ENCODE measurements at places on chromosomes 12 and 14. TPM values are rescaled to one million over a fixed set of nuclear protein-coding genes. Genes with fewer than 3 reads are reported as not detected.
A peak's percentile ranks its signal among the peaks of the same experiment; 100 is the strongest.

GZMB gene
- 4.9 TPM for total RNA-seq

NXPH4 gene
- total RNA-seq = not detected

NGB gene
- not detected for total RNA-seq

APAF1 gene
- 19.3 TPM for total RNA-seq

CYP46A1 gene
- 1.4 TPM for total RNA-seq

CCDC177 gene
- not detected for total RNA-seq

ABCC9 gene
- 9.4 TPM for total RNA-seq

CISTR gene
- not detected for total RNA-seq

KRT78 gene
- not detected for total RNA-seq

HVCN1 gene
- total RNA-seq = 21.2 TPM

FGD6 gene
- 20.5 TPM for total RNA-seq

DNA sequence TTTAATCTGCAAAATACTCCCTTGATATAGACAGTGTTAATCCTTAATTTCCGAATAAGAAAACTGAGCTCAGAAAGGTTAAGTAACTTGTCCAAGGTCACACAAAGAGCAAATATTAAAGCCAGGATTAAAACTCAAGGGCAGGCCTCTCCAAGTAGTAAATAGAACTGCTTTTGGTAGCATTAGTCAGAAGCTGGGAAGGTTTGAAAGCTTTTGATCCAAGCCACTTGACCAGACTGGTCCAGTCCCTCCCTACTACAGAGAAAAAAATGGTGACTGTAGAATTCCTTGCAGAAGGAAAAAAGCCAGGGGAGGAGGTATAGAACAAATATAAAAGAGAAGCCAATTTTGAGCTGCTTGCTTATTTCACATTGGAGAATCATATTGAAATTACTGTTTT lies 111.5 kb downstream of the NT5DC3 start:
- no peak for DNase-seq

GRCh38 chr14:33508126-33509062 lies 442.5 kb downstream of the EGLN3 start:
- DNase-seq = no peak

DNA sequence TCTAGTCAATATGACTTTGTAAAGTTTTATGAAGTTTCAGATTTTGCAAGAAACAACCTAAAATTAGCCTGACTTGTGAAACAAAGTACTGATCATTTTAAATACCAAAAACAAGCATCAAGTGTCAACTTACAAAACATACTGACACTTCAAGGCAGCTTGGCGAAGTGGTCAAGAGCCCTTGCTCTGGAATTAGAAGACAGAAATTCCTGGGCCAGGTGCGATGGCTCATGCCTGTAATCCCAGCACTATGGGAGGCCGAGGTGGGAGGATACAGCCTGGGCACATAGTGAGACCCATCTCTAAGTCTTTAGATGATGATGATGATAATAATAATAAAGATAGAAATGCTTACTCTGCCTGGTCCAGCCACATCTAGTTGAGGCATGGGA lies 45.4 kb upstream of the NR2C1 start:
- peak; percentile 56 for DNase-seq

DNA sequence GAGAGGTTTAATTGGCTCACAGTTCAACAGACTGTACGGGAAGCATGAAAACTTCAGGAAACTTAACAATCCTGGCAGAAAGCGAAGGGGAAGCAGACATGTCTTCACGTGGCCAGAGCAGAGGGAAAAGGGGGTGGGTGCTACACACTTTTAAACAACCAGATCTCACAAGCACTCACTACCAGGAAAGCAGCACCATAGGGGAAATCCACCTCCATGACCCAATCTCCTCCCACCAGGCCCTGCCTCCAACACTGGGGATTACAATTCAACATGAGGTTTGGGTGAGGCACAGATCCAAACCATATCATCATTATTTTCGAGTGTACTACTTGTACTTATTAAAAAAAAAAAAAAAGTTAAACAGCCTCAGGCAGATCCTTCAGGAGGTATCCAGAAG lies 29.9 kb downstream of the RXYLT1 start:
- no peak for DNase-seq

- DNase-seq = no peak
Measured at GRCh38 chr12:4580281-4580688, 18.3 kb downstream of the DYRK4 start.

- no peak for DNase-seq
Measured at GRCh38 chr12:1929985-1930802, 11.7 kb upstream of the CACNA2D4 start.

GRCh38 chr12:132188916-132189325 lies 44.7 kb downstream of the NOC4L start:
- DNase-seq = peak; percentile 86

DNA sequence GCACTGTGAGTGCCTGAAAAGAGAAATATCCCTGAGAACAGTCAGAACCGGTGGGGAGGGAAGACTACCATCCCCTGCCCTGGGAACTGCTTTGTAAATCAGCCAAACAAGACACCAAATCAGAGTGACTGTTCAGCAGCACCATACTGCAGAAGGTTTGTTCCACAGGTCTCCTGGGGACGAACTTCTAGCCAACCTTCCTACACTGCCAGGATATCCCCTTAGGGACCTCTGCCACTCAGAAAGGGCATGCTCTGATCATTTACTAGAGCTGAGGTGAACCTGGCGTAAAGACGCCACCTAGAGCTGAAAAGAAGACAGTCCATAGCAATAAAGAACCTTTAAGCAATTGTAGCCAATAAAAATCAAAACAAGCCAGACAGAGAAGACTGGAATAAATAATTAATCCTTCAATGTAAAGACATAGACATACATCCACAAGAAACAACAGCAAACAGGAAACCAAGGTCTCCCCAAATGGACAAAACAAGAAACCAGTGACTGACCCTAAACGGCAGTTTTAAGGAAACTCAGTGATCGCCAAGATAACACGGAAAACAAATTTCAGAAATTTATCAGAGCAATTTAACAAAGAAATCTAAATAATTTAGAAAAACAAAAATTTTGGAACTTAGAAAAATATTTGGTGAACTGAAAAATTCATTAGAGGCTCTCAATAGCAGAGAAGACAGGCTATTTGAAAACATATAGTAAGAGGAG lies 228.1 kb upstream of the AMIGO2 start:
- peak; percentile 67 for DNase-seq

DNA sequence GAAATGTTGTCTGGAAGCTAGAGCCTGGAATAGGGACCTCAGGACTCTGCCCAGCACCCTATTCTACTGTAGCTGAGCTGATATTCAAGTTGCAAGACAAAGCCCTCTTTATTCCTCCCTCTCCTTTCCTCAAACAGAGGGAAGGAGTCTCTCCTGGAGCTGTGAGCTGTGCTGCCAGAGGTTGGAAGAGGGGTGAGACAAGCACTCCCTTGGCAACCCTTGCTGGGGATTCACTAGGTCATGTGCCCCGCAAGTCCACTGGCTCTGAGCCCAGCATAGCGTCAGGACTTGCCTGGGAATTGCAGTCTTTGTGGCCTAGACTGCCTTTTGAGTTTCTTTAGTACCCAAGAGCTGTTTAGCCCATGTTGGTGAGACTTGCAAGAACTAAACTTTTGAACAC lies 11.4 kb upstream of the ASCL1 start:
- DNase-seq = no peak

DNA sequence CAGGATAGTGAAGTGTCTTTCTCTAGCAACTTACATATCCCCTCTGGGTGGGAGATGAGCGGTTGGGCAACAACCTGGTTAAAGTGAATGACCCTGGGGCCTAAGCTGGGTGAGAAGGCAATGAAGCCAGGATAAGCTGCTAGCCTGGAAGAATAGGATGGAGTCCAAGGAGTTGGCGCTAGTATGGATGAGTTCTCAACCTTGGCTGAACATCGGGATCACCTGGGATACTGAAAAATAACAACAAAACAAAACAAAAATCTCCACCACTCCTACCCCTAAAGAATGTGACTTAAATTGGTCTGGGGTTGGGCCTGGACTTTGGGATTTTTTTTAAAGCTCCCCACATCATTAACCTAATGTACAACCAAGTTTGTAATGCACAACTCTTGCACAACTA lies 4.8 kb upstream of the RPS6KA5 start:
- DNase-seq = no peak

DNA sequence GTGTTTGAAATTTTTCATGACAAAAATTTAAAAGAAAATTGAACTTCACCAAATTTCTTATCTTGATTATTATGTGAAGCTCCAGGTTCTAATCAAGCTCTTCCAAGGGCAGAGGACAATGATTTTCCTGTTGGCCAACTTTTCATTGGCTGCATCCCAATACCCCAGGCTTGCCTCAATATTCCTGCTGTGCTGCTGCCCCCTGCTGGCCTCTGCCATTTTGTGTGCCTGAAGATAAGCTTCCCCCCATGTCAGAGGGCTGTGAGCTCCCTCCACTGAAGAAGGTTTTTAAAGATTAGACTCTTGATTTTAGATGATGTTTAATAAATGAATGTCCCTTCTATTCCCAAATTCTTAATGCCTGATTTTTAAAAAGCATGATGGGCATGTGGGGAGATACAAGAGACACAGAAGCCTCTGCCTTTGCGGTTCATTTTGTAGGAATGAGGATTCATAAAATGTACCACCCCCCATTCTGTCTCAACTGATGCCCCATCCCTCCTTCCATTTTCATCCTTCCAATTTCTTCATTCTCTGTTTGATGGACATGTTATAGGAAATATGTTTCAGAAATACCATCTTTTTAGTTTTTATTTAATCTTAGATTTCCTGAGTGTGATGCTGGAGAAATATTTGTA lies 76.7 kb upstream of the RGS6 start:
- peak; percentile 73 for DNase-seq

DNA sequence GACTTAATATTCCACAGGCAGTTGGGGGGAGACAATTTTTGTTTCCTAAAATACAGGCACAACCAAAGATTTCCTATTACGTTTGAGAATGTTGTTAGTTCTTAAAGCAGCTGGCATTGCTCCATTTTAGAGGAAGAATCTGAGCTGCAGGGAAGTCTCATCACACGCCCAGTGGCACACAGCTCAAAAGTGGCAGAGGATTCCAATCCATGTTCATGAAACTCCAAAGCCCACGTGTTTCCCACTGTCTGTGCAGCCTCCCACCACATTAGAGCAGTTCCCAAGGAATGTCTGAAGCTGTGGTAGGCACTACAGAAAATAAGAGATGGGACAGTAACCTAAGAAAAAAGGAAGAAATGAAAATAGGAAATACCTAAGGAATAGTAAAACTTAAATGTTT lies 6.1 kb upstream of the IL26 start:
- no peak for DNase-seq

DNA sequence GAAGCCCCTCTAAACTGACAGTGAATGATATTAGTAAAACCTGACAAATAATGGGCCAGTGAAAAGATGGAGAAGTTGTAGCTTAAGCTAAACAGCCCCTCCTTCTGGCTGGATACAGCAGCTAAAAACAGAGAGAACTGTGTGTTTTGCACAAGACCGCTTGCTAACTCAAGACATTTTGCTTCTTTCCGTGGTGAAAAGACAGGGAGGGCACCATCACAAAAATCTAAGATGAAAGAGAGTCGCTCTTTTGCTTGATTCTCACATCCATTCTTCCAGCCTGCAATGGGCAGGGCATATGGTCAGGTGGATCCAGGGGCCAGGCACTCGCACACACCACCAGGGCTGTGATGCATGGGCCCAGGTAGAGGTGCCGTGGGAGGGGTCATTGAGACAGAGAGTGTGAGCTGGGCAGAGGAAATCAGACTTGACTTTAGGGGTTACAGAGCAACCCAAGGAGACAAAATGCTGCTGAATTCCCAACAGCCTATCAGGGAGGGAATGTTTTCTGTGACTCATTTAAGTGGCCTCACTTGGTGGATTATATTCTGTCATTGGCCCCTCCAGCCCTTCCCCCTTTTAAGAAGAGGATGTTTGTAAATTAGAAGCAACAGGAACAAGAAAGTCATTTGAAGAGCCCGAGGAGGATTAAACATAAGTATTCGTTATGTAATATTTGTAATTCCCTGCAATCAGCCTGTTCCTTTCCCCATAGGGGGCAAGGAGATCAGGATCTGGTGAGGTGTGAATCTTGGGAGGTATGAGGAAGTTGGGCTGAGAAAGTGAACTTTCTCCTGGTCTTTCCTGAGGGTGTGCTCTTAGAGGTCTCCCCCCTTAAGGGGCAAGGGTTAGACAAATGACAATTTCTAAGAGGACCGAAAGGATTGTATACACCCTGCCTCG lies 12.3 kb downstream of the EMP1 start:
- no peak for DNase-seq

- no peak for DNase-seq
Measured at GRCh38 chr12:100927826-100928225, 133.2 kb downstream of the ANO4 start.

DNA sequence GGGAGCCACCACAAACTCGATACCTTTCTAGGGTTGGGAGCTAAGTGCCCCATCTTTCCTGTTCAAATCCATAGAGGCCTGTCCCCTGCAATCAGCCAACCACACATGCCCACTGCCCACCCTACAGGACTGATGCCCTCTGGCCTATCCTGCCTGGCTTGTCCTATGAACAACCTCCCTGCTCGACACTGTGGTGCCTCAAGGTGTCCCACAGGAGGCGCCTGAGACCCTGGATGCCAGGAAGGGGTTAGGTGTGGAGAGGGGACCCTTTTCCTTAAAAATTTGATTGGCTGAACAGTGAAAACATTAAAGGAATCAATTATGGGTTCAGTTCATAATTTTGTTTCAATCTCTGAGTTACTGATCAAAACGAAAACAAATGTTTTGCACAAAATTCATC lies 97.3 kb upstream of the FZD10 start:
- DNase-seq = no peak

- no peak for DNase-seq
Measured at GRCh38 chr14:50620341-50620740, 47.8 kb downstream of the SAV1 start.

- no peak for DNase-seq
Measured at GRCh38 chr14:79438696-79439342, 772.5 kb downstream of the DIO2 start.

DNA sequence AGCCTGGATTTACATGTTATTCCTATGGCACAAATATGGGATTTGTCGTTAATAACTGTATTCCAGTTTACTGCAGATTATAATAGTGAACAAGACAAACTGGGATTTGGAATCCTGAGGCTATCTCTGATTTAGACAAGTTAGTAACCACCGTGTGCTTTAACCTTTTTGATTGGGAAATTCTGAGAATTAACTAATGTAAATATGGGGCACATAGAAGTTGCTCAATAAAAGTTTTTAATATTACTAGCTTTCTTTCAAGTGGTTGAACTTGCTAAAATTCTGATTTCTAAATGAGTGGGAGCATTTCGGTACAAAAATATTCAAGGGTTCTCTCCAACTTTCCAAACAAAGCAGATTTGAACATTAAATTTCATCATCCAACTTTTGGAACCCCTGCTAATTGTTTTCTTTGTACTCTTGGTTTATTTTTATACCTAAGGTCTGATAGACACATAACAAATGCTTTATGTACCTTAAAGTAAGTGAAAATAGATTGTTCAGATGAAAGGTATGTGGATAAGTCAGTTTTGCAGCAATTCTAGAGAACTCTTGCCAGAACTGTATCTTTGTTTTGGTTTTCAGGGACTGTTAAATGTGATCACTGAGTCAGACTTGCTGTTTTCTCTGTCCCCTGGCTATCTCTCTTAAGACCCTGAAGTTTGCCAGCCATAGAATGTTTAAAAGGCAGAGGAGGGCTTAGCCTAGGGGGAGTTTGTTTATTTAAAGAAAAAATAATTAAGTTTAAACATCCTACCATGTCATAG lies 57.5 kb downstream of the FRS2 start:
- no peak for DNase-seq
